ENCODE measurements at places on chromosomes 6 and 20.

DNA sequence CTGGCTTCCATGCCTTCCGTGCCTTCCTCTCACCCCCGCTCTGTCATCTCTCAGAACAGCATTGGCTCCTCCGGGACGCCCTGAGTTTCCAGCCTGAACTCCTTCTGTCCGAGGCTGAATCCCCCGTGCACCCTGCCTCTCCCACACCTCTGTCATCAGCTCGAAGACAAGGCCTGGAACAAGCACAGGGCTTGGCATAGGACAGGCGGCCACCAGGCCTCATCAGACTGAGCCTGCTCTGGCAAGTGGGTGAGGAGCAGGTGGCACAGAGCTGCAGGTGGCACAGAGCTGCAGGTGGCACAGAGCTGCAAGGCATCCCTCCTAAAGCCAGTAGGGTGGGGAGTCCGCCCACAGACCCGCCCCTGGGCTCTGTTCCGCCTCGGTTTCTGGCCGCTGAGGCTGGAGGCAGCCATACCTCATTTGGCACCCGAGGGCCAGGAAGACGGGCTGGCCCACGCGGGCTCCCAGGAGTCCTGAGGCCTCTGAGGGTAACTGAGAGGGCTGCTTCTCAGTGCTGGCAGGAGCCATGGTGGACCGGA, 60.2 kb downstream of the EZR start:
- no peak for DNase-seq

DNA sequence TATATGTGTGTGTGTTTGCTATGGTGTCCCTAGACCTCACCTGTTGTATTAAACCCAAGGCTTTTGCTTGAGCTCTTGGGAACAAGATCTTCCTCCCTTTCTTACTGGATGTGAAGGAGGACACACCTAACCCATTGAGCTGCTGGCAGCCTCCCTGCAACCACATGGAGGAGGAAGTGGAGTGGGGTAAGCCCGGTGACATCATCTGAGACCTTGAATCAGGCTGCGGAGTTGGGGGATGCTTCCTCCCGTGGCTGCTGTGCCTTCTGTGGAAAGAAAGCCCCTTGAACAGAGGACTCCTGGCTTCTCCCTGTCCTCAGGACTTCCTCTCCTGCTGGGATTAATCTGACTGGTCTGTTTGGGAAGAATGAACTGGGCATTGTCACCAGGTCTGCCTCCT, 3.3 kb downstream of the CST11 start:
- no peak for DNase-seq

DNA sequence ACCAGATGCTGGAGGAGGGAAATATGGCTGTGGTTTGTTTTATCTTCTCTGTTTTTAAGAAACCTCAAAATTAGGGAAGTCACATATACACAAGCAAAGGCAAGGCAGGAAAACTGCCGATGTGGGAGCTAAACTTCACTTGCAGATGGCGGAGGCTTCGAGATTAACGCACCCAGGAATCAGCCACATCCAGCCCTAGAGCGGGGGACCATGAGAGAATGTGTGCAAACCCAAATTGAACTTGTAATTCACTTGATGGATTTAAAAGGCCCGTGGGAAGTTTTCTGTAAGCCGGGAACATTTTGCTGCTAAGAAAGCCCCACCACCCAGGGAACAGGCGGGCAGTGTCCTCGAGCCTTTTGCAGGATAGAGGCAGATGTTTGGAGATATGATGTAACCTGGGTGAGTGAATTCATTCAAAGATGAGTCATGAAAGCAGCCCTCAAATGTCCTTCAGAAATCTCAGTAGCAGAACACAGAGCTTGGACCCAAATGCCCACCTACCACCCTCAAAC, 39.9 kb downstream of the PREX1 start:
- peak; percentile 10 for DNase-seq

DNA sequence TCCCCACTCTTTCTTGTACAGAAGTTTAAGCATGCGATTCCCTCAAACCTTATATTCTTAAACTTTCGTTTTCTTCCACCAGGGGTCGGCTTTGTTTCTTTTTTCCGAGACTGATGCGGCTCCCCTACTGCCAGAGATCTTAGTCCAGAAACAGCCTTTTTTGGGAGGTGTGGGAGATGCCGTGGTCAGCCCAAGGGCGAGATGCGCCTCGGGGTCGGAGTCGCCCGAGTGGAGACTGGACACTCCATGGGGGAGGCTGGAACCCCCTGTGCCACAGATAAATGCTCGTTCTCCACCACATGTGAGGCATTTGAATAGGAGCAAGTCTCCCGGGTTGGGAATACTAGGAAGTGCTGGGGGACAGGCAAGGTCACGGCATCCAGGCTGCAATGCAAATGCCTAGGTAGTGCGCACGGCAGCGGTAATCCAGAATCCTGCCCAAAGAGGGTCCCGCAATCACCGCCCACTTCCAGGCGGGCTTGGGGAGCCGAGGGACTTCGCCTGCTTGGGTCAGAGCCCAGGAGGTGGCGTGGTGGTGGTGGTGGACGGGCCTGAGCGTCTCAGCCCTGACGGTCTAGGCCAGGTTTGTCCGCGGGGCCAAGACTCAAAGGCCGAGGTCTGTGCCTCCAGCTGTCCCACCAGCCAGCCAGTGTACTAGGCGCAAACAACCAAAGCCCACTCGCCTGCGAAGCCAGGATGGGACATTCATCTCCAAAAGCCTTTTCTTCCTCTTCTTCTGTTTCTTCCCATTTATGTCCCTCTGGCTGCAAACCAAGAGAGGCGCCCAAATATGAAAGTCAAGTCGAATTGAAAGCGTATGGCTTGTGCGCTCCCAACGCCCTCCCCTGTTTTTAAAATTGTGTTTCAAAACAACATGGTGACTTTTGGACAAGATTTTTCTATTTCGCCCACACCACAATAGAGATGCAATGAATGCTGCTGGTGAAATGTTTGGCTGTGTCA, 39.3 kb upstream of the OSTM1 start:
- peak; percentile 68 for DNase-seq

DNA sequence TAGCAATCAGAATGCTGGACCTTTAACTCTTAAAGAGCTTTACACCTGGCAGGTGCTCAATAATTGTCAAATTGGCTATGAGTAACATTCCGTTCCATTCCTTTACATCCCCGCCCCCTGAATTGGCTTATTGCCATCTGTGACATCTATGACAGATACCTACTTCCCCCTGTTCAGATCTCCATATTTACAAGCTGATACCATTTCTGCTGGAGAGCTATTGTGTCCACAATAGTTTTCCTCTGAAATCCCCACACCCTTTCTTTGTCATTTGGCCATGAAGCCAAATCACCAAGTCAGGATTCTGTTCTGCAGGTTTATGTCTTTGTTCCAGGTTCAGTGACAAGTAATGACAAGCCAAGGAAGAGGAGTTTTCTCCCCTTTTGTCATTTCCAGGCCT, 3.2 kb downstream of the CDH26 start:
- no peak for DNase-seq

DNA sequence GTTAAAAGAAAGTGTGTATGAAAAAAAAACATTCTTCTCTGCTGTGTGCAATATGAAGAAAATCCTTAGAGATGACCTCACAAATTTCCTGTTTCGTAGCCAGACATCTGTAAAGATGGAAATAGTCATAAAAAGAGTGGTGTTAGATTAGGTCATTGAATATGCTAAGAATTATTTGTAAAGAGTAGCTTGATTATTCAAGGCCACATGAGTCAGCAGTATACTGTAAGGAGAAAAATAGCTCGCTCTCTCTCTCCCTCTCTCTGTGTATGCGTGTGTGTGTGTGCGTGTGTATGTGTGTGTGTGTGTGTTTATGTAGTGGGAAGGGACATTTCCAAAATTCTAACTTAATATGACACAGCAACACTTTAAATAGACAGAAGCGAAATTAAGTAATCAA, 78.8 kb downstream of the PTCHD4 start:
- no peak for DNase-seq

DNA sequence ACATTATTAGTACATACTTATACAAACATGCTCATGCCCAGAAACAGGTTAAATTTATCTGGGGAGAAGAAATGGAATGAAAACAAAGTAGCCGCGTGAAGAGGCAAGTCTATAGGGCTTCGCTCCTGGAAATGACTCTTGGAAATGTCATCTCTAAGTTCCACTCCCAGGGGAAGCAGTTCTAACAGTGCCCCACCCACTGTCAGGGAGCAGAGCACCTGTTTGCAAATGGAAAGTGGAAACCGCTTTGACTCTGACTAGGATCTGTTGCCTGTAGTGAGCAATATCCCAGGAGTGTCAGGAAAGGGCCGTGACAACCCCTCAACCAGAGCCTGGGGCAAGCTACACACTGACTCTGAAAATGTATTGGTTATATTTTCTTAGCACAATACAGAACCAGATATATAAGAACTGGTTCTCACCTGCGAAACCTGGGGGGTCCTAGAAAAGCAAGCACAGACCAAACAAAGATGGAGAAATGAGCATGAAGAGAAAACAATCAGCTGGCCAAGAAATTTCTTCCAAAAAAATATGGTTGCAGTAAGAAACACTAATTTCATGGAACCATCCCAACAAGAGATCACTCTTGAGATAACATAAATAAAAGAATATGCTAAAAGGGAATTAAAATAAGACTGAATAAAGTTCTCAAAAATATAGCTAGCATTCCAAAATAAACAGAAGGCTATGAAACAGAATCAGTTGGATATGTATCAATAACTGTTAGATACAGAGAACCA, 47.5 kb upstream of the CRISP1 start:
- no peak for DNase-seq

GRCh38 chr6:37048851-37049757, 43.6 kb downstream of the FGD2 start:
- no peak for DNase-seq

DNA sequence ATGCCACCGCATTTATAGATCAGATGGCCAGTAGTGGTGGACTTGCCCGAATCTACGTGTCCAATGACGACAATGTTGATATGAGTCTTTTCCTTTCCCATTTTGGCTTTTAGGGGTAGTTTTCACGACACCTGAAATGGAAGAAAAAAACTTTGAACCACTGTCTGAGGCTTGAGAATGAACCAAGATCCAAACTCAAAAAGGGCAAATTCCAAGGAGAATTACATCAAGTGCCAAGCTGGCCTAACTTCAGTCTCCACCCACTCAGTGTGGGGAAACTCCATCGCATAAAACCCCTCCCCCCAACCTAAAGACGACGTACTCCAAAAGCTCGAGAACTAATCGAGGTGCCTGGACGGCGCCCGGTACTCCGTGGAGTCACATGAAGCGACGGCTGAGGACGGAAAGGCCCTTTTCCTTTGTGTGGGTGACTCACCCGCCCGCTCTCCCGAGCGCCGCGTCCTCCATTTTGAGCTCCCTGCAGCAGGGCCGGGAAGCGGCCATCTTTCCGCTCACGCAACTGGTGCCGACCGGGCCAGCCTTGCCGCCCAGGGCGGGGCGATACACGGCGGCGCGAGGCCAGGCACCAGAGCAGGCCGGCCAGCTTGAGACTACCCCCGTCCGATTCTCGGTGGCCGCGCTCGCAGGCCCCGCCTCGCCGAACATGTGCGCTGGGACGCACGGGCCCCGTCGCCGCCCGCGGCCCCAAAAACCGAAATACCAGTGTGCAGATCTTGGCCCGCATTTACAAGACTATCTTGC, 725 bp downstream of the EEF1A1 start:
- peak; percentile 52 for DNase-seq

GRCh38 chr6:166598441-166599138, 12.1 kb upstream of the RAMACL start:
- peak; percentile 39 for DNase-seq

- DNase-seq, result no peak
These were observed 124.1 kb upstream of the RIN2 start for GRCh38 chr20:19633985-19634384.

GRCh38 chr6:10451394-10451793, 36.5 kb upstream of the TFAP2A start:
- no peak for DNase-seq

DNA sequence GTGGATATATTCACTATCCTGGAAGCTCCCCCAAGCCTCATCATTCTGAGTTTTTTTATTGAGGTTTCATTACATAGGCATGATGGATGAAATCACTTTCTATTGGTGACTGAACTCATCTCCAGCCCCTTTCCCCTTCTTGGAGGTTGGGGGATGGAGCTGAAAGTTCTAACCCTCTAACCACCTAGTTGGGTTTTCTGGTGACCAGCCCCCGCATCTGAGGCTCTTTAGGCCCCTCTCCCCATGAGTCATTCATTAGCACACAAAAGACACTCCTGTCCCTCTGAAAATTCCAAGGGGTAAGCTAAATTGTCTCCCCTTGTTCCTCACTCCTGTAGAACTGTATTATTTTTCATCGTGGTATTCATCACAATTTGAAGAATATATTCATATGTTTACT, 33.3 kb downstream of the GFRA4 start:
- no peak for DNase-seq

DNA sequence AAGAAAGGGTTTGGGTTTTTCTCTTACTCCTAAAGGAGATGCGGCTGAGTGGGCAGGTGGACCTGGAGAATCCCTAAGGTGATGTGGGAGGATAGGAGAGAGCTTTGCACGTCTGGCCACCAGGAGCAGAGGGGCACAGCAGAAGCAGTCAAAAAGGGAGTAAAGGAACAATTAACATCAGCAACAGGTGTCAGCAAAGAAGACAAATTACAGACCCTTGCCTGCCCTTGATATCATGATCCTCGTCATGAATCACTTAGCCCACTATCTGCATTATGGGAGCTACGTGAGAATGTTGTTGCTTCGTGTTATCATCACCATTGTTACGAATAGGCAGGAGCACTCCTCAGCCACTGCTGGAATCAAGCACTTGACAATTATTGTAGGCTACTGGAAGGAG, 25.5 kb upstream of the ARG1 start:
- DNase-seq, result no peak

GRCh38 chr6:81172056-81172740, 580.3 kb downstream of the TENT5A start:
- DNase-seq, result no peak

- peak; percentile 55 for DNase-seq
These were observed 25.0 kb upstream of the ABT1 start for GRCh38 chr6:26571592-26572296.

GRCh38 chr20:3282271-3283221, 43.6 kb upstream of the SLC4A11 start:
- DNase-seq, result no peak

DNA sequence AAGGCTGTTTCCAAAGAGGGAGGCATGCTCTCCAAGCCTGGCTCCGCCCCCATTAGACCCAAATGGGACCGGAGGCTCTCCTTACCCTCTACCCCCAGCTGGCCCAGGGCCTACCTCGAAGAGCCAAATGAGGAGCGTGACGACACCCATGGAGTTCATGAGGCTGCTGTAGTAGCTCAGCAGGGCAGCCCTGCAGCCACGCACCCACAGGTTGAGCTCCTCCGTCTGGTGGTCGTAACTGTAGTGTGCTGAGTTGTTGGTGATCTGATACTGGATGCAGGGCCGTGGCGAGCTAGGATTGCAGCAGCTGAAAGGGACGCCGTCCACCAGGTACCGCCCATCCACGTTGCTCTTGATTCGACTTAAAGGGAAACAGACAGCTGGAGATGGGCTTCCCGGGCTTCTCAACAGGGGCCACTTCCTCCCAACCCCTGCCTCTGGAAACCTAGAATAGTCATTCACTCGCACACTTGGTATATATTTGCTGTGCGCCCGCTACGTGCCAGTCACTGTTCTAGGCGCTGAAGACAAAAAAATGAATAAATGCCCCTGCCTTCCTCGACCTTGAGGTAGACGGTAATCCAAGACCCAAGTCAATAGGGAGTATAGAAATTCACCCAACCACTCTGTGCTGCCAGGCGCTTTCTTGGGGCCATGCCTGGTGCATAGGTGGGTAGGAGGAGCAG, 18.0 kb downstream of the PRPH2 start:
- DNase-seq, result no peak

Data from midbrain (tissue), 1 donor.